Immature natural killer cell (primary cell): ENCODE measurements at places on chromosomes 7 and 10.

DNA sequence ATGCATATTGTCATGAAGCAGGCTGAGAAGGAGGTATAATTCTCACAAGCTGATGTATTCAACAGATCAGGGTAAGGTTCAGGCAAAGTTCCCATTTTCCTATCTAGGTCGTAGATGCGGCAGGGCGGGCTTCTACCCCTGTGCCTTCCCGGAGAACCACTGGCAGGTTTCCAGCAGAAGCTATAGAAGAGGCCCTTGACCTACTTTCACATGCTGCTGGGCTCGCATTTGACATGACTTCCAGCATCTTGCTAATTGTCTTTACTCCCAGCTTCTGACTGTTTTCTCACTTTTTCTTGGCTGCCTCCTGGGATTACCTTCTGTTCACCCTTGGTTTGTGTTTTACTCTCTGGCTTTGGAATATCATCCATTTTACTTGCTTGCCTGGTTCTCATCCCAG is 32.6 kb upstream of the ORC5 start:
- no peak overlapping the region for H3K27ac ChIP-seq
- no peaks in the 10 kb centered on the region for H3K4me1 ChIP-seq
- no peak for DNase-seq
- H3K4me3 ChIP-seq = no peak overlapping the region
- H3K27me3 ChIP-seq = peaks cover 3% of the 10 kb centered on the region

GRCh38 chr7:16028636-16029035 is 342.2 kb upstream of the MEOX2 start:
- no peaks in the 10 kb centered on the region for H3K27me3 ChIP-seq
- no peak overlapping the region for H3K4me3 ChIP-seq
- no peaks in the 10 kb centered on the region for H3K4me1 ChIP-seq

GRCh38 chr10:8238986-8239385 is 184.5 kb downstream of the GATA3 start:
- no peaks in the 10 kb centered on the region for H3K36me3 ChIP-seq
- peak overlapping the region; percentile 46 for H3K4me3 ChIP-seq
- no peak for DNase-seq
- peaks cover 31% of the 10 kb centered on the region for H3K4me1 ChIP-seq
- no peak overlapping the region for H3K27ac ChIP-seq
- H3K27me3 ChIP-seq = peaks cover 5% of the 10 kb centered on the region

GRCh38 chr7:70833726-70834125 is 298.2 kb upstream of the GALNT17 start:
- DNase-seq = no peak
- H3K4me1 ChIP-seq = peaks cover 14% of the 10 kb centered on the region
- H3K27ac ChIP-seq = no peak overlapping the region
- H3K27me3 ChIP-seq = peaks cover 8% of the 10 kb centered on the region

GRCh38 chr10:4561296-4561695 is 264.7 kb upstream of the AKR1E2 start:
- H3K4me3 ChIP-seq = no peak overlapping the region
- peaks cover 4% of the 10 kb centered on the region for H3K27me3 ChIP-seq
- H3K4me1 ChIP-seq = no peaks in the 10 kb centered on the region
- H3K27ac ChIP-seq = no peak overlapping the region
- no peaks in the 10 kb centered on the region for H3K36me3 ChIP-seq

- H3K4me1 ChIP-seq = no peaks in the 10 kb centered on the region
- no peak for DNase-seq
- no peak overlapping the region for H3K27ac ChIP-seq
- H3K27me3 ChIP-seq = no peaks in the 10 kb centered on the region
These were observed 730.5 kb downstream of the INHBA start for GRCh38 chr7:40972426-40972825.

DNA sequence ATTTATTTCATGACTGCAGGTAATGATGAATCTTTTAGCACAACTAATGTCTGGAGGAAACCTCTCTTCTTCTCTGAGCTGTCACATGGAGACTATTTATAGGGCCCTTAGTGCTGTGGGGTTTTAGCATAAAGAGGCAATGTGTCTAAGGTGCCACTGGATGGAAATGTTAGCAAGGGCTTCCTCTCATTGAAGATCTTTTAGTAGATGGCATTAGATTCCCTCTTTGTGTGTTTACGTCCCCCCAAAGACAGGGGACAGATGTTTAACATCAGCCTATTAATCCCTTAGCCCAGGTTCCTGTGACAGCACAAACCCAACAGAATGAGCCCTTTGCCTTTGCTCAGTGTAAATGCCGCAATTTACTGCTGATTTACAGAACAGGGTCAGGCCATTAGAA is 208.6 kb downstream of the SKAP2 start:
- no peak overlapping the region for H3K27ac ChIP-seq
- no peaks in the 10 kb centered on the region for H3K4me1 ChIP-seq
- H3K36me3 ChIP-seq = no peaks in the 10 kb centered on the region
- no peak overlapping the region for H3K4me3 ChIP-seq

GRCh38 chr7:156919132-156919713 is 26.2 kb upstream of the LMBR1 start:
- H3K36me3 ChIP-seq = peaks cover 2% of the 10 kb centered on the region
- peaks cover 19% of the 10 kb centered on the region for H3K27me3 ChIP-seq
- DNase-seq = no peak
- no peak overlapping the region for H3K27ac ChIP-seq

- DNase-seq = no peak
- H3K4me1 ChIP-seq = no peaks in the 10 kb centered on the region
- H3K36me3 ChIP-seq = peaks cover 31% of the 10 kb centered on the region
- H3K27ac ChIP-seq = no peak overlapping the region
These were observed 51.4 kb downstream of the ITGB1 start for GRCh38 chr10:32906595-32906994.
